ENCODE measurements at places on chromosomes 4 and X. TPM values are rescaled to one million over a fixed set of nuclear protein-coding genes. Genes with fewer than 3 reads are reported as not detected.

DNA sequence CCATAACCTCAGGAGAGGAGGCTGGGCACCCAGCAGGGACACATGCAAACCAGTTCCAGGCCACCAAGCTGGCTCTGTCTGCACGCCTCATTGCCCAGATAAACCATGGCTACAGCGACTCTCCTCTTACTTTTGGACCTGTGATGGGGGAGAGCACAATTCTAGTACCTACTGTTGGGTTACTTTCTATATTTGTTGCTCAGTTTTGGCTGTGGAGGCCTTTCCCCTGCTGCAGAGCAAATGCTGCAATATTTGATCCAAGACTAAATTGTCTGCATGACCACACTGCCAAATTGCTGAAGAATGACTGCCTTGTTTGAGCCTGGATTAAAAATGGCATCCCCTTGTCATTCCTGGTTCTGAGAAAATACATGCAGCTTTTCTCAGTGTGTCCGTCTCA lies 253.5 kb downstream of the ARHGAP10 start:
- H3K4me3 ChIP-seq: no peak overlapping the region
- H3K36me3 ChIP-seq: no peaks in the 10 kb centered on the region
- DNase-seq: no peak
- no peak overlapping the region for H3K27ac ChIP-seq
- no peaks in the 10 kb centered on the region for H3K27me3 ChIP-seq

GRCh38 chr4:93646233-93646930 lies 182.2 kb upstream of the ATOH1 start:
- H3K4me1 ChIP-seq: no peaks in the 10 kb centered on the region
- no peak overlapping the region for H3K27ac ChIP-seq
- no peaks in the 10 kb centered on the region for H3K27me3 ChIP-seq
- DNase-seq: no peak
- no peaks in the 10 kb centered on the region for H3K36me3 ChIP-seq

The XPNPEP2 gene
- total RNA-seq: 4.6 TPM

The NSG1 gene
- 1.4 TPM for total RNA-seq

The FRAS1 gene
- total RNA-seq: 6.0 TPM

The CLDN22 gene
- not detected for total RNA-seq

GRCh38 chr4:1196421-1197183 lies 24.2 kb upstream of the SPON2 start:
- no peaks in the 10 kb centered on the region for H3K36me3 ChIP-seq
- H3K4me3 ChIP-seq: no peak overlapping the region
- H3K4me1 ChIP-seq: peaks cover 60% of the 10 kb centered on the region
- no peak for DNase-seq
- H3K27me3 ChIP-seq: no peaks in the 10 kb centered on the region

DNA sequence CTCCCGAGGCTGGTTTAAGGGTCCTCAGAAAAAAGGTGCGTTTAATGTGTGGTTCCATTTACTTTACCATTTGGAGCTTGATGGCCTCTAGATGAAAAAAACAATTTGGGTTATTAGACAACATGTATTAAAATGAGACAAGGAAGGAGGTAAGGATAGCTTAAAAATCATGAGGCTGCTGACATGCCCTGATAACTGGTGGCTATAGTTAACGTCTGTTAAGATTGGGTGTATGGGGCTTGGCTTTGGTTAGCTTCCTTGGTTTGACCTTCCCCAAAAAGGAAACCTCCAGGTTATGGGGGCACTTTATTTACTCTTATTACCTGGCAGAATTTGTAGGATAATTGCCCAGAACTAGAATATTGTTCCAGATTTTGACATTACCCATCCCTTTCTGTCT lies 51.5 kb downstream of the HMGB2 start:
- H3K4me3 ChIP-seq: no peak overlapping the region
- DNase-seq: no peak
- H3K27ac ChIP-seq: no peak overlapping the region

The SSX3 gene
- total RNA-seq: not detected

- no peaks in the 10 kb centered on the region for H3K27me3 ChIP-seq
- H3K4me3 ChIP-seq: no peak overlapping the region
- H3K36me3 ChIP-seq: no peaks in the 10 kb centered on the region
- H3K4me1 ChIP-seq: no peaks in the 10 kb centered on the region
- no peak overlapping the region for H3K27ac ChIP-seq
Measured at GRCh38 chrX:14357314-14357713, 172.0 kb upstream of the GLRA2 start.

The SPANXA1 gene
- not detected for total RNA-seq

DNA sequence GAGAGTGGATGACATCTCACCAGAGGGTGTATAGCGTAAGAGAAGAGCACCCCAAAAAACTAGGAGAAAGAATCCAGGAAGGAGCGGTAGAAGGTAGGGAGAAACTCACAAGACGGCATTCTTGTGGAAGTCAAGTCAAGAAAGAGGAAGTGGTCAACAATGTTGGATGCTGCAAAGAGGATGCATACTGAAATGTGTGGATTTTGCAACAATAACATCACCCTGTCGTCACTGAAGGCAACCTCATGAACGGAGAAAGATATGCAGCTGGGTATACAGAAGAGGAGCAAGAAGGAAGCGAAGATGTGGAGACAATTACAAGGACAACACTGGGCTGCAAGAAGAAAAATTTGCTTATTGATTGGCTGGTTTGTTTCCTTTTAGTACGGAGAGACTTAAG lies 11.4 kb upstream of the TAPT1 start:
- H3K4me1 ChIP-seq: peaks cover 1% of the 10 kb centered on the region
- DNase-seq: no peak
- no peaks in the 10 kb centered on the region for H3K36me3 ChIP-seq
- no peak overlapping the region for H3K27ac ChIP-seq
- no peak overlapping the region for H3K4me3 ChIP-seq

GRCh38 chrX:120213438-120214265 lies 37.0 kb upstream of the ZBTB33 start:
- no peak overlapping the region for H3K4me3 ChIP-seq
- H3K27ac ChIP-seq: no peak overlapping the region
- no peaks in the 10 kb centered on the region for H3K36me3 ChIP-seq
- no peak for DNase-seq
- no peaks in the 10 kb centered on the region for H3K27me3 ChIP-seq

DNA sequence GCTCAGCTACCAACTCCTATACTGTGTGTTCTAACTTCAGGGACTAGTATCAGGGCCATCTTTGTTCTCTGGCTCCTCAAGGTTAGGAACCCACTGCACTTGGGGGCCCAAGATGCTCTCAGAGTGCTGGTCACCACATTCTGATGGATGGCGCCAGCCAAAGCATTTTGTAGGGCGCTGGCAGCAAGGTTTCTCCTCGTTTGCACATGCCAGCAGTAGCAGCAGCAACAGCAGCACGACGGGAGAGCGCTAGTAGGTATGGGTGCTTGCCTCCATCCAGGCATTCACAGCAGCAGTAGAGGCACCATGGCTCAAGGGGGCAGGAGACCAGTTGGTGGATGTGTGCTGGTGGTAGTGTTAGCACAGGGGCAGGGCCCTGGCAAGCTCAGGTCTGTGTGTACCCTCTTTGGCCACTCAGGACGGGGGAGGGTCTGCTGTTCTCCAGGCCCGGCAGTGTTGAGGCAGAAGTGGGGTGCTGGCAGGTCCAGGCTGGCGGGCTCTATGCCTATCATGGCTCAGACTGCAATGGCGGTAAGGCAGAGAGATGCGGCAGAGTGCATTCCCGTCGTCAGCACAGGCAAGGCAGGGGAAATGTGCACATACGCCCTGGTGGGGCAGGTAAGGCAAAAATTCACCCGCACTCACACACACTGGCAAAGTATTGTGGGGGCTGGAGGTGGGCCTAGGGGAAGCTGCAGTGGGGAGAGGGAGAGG lies 56.6 kb downstream of the SERPINA7 start:
- no peak overlapping the region for H3K27ac ChIP-seq
- DNase-seq: no peak
- H3K36me3 ChIP-seq: no peaks in the 10 kb centered on the region
- no peaks in the 10 kb centered on the region for H3K27me3 ChIP-seq
- H3K4me3 ChIP-seq: no peak overlapping the region
- no peaks in the 10 kb centered on the region for H3K4me1 ChIP-seq

DNA sequence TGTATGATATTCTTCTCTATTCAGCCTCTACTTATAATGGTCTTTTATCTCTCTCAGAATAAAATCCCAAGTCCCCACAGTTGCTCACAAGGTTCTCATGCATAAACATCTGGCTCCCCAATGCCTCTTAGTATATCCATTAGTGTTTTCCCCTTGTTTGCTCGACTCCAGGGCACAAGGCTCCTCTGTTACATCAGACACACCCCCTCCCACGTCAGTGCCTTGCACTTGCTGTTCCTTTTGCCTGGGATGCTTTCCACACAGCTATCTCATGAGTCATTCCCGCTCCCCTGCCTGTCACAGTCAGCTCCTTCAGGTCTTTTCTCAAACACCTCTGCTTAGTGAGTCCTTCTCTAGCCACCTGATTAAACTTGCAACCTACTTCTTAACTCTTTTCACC lies 260.2 kb downstream of the IL1RAPL1 start:
- H3K27me3 ChIP-seq: no peaks in the 10 kb centered on the region
- H3K4me1 ChIP-seq: no peaks in the 10 kb centered on the region
- no peak for DNase-seq
- H3K4me3 ChIP-seq: no peak overlapping the region
- H3K27ac ChIP-seq: no peak overlapping the region

DNA sequence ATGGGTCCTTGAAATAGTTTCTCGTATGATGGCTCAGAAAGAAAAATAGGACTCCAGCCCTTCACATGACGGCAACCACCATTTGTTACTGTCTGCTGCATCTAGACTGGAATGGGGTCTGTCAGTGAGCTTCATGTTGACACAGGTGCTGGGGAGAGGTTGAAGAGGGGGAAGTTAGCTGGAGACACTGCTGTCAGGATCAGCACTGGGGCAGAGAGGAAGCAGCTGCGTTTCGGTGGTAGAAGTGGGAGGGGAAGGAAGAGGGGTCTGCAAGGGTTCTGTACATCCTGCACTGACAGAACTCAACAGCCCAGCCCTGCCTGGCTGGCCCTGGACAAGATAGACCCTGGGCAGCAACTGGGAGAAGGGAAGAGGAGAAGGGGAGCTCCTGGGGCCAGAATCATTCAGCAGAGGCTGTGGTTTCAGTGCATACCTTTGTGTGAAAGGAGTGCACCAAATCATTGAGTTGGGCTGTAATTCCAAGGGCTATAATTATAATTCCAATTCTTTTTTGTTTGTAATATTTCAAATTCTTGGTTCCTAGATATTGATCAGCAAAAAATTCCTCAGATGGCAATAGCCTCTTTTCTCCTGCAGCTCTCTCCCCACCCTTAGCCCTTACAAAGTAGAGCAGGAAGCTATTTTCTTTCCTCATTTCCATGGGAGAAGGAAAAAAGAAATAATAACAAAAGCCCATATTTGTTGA lies 119.4 kb upstream of the C1GALT1C1 start:
- no peaks in the 10 kb centered on the region for H3K4me1 ChIP-seq
- DNase-seq: no peak
- no peaks in the 10 kb centered on the region for H3K27me3 ChIP-seq
- H3K36me3 ChIP-seq: no peaks in the 10 kb centered on the region

- DNase-seq: no peak
- H3K4me1 ChIP-seq: no peaks in the 10 kb centered on the region
- H3K27me3 ChIP-seq: no peaks in the 10 kb centered on the region
- H3K4me3 ChIP-seq: no peak overlapping the region
- no peaks in the 10 kb centered on the region for H3K36me3 ChIP-seq
Measured at GRCh38 chr4:159498446-159499115, 395.7 kb downstream of the RAPGEF2 start.

GRCh38 chr4:30726090-30726675 lies 6.0 kb downstream of the PCDH7 start:
- H3K27me3 ChIP-seq: no peaks in the 10 kb centered on the region
- no peak overlapping the region for H3K27ac ChIP-seq
- peaks cover 8% of the 10 kb centered on the region for H3K4me1 ChIP-seq
- H3K36me3 ChIP-seq: no peaks in the 10 kb centered on the region

GRCh38 chr4:183287677-183288076 lies 32.4 kb downstream of the CLDN22 start:
- no peaks in the 10 kb centered on the region for H3K4me1 ChIP-seq
- peaks cover 88% of the 10 kb centered on the region for H3K36me3 ChIP-seq
- DNase-seq: no peak
- H3K4me3 ChIP-seq: no peak overlapping the region
- no peaks in the 10 kb centered on the region for H3K27me3 ChIP-seq

The ADGRG4 gene
- not detected for total RNA-seq

DNA sequence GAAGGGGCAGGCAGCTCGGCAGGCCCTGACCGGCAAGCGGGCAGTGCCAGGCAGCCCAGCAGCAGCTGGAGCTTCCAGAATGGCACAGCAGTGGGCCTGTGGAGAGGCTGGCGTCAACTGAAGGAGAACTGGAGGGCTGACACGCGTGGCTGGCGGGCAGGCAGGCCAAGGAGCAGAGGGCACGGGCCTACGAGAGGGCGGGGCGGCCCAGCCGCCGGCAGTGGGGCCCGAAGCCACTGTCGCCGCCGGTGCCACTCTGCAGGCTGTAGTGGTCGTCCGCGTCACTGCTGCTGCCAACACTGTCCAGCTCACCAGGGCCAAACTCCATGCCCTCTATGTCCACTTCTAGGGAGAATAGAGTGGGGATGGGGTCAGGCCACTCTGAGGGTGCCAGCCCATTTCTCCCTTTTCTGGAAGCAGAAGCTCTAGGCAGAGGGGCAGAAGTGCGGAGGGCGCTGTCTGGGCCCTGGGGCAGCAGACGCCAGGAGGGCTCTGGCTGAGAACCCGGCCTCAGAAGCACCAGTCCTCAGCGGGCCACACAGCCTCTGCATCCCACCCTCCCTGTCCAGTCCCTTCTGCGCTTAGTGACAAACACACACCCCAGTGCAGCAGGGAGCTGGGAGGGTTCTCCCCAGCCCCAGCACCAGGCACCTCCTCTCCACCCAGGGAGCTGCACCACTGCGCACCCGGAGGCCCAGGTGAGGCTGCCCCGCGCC lies 8.6 kb upstream of the HAUS3 start:
- no peaks in the 10 kb centered on the region for H3K27me3 ChIP-seq
- H3K27ac ChIP-seq: no peak overlapping the region
- peaks cover 15% of the 10 kb centered on the region for H3K4me1 ChIP-seq
- peaks cover 89% of the 10 kb centered on the region for H3K36me3 ChIP-seq
- DNase-seq: peak; percentile 24

- H3K36me3 ChIP-seq: peaks cover 22% of the 10 kb centered on the region
- no peak overlapping the region for H3K4me3 ChIP-seq
- no peak overlapping the region for H3K27ac ChIP-seq
- DNase-seq: no peak
- H3K27me3 ChIP-seq: no peaks in the 10 kb centered on the region
Measured at GRCh38 chr4:148048598-148048997, 316.7 kb downstream of the ARHGAP10 start.

DNA sequence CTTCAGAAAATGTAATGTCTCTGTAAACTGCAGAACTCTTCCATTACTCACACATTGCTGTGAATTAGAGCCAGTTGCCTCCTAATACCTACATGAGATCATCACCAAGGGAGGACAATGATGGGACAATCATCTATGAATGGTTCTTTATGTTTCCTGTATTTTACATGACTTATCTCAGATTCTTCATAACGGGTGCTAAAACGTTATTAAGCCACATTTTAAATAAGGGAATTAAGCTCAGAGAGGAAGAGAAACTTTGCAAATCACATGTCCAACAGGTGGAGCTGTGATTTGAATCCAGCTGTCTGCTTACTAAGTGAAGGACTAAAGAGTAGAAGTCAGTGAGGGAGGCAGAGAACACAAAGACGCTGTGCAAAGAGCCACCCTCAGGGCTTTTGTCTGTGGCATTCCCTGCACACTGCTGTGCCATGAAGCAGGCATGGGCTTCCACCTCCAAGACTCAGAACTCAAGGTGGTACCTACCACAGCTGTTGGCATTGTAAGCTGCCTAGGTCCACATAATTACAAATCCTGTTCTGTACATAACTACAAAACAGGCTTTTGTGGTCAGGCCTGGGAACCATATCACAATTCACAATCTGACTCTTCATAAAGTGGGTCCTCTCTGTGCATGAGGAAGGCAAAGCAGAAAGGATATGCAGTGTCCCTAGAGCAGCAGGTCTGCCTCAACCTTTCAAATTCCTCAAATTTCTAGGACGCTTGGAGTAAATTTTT lies 12.8 kb downstream of the TBC1D9 start:
- no peaks in the 10 kb centered on the region for H3K36me3 ChIP-seq
- no peak overlapping the region for H3K27ac ChIP-seq
- no peak for DNase-seq
- H3K27me3 ChIP-seq: no peaks in the 10 kb centered on the region
- peaks cover 22% of the 10 kb centered on the region for H3K4me1 ChIP-seq

Data from esophagus muscularis mucosa (tissue), 4 donors.